ENCODE measurements at places on chromosomes 2 and 18.

DNA sequence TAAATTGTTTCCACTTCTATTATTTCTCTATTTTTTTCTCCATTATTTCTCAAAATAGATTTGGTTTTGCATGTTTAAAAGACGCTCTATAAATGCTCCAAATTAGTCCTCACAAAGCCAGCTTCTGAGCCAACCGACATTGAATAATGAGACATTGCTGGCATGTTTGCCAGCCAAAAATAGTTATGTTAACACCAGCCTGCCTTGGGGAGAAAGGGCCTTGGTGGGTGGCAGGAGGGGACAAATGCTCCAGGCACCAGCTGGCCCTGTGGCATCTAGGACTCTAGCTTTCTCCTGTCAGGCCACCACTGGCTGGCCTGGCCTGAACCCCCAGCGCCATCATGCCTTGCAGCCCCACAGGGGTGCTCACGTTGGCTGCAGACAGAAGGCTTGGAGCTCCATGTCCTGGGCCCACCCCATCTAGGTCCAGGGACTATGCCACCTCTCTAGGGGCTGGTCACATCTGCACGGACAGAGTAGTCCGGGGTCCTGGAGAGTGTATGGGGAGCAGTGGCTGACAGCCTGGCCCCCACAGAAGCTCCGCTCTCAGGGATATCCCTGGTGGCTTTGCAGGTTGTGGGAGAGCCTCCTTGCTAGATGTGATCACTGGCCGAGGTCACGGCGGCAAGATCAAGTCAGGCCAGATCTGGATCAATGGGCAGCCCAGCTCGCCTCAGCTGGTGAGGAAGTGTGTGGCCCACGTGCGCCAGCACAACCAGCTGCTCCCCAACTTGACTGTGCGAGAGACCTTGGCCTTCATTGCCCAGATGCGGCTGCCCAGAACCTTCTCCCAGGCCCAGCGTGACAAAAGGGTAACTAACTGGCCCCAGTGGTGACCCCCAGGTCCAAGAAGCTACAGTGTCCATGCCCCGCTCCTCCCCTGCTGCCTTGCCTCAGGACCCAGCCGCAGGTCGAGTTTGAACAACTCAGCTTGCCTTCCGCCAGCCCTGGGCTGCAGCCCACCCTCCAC lies 12.5 kb downstream of the ABCG8 start:
- no peak for DNase-seq

- no peak for DNase-seq
Observed at GRCh38 chr2:28224648-28225472, 167.8 kb upstream of the FOSL2 start.

DNA sequence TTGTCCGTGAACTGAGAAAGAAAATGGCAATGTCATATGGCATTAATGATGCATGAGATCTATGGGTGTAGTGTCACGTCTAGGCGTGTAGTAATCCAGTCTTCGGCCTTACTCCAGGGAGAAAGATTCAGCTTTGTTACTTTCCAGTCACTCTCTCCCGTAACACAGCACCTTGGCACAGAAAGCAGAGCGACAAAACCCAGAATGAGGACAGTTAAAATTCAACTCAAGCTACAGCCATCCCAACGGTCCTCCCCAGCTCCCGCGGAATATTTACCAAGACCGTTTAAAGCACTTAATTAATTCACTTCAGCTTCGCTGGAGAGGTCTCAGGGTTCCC lies 797 bp upstream of the CRIM1 start:
- no peak for DNase-seq

GRCh38 chr2:144522897-144523595 lies 3.1 kb upstream of the ZEB2 start:
- DNase-seq, result no peak

DNA sequence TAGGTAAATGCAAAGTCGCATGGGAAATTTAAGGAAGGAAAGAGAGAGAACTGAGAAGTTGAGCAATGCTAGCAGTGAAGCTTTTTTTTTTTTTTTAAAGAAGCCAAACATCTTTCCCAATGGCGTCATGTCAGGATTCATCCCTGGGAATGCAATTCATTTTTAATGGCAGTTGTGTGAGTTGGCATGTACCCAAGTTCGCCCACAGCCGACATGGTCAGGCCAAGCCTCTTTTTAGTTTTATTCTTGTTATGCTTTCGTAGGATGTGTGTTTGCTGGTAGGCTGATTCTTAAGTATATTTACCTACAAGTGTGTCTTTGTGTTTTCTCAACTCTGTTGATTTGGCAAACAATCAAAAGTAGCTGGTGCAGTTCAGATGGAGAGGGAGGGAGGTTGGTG lies 127.6 kb upstream of the ITGA6 start:
- DNase-seq, result no peak

- no peak for DNase-seq
Observed at GRCh38 chr18:60905699-60906098, 427.5 kb upstream of the CDH20 start.

GRCh38 chr2:18445433-18446320 lies 114.8 kb downstream of the RDH14 start:
- DNase-seq, result no peak

GRCh38 chr2:106719222-106719621 lies 166.7 kb downstream of the ST6GAL2 start:
- DNase-seq, result no peak

GRCh38 chr2:133691336-133691735 lies 123.1 kb upstream of the NCKAP5 start:
- DNase-seq, result no peak

- DNase-seq, result no peak
Observed at GRCh38 chr2:171241771-171242170, 81.1 kb upstream of the TLK1 start.

DNA sequence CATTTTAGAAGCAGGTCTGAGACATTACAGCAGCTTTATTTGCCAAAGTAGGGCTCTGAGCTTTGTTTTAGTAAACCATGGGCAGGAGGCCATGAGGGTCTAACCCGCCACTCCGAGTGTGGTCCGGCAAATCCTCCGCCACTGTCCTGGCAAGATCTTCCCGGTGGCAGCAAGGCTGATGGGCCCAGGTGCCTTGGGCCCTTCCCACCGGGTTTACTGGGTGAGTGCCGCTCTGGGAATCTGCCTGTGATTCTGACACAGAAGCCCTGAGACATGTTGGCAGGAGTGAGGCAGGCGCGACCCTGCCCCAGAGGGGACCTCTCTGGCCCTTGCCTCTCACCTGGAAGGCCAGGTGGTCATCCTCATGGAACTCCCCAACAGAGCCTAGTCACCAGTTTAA lies 29.9 kb downstream of the MTERF4 start:
- DNase-seq, result no peak

DNA sequence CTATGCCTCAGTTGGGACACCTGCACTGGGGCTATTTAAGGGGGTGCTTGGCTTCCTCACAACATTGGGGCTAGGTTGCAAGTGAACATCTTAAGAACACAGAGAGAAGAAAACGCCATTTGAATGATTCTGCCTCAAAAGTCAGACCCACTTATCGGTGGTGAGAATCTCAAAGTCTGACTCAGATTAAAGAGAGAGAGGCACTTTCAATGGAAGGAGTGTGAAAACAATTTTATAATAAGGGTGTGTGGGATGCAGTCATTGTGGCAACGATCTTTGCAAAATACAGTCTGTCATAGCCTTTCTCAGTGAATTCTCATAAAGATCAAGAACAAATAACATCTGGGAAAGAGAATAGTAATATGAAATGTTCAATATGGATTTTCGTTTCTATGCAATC lies 41.8 kb downstream of the CCDC102B start:
- no peak for DNase-seq

DNA sequence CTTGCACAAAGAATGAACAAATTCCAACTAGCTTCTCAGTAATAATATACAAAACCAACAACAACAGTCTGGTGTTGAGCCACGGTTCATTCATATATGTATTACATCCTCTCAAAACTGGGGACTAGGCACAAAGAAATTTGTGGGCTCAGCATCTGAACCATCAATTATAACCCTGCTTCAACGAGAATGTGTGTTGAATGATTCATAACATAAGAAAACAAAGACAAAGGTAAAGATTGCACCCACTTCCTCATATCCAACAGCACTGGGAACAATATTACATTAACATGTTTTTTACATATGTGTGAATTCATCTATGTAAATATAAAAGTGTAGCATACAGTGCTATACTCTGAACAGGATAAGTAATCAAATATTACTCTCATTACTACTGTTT lies 144.8 kb downstream of the CDH2 start:
- no peak for DNase-seq

- peak; percentile 1 for DNase-seq
Observed at GRCh38 chr18:3525870-3526420, 76.0 kb downstream of the TGIF1 start.

DNA sequence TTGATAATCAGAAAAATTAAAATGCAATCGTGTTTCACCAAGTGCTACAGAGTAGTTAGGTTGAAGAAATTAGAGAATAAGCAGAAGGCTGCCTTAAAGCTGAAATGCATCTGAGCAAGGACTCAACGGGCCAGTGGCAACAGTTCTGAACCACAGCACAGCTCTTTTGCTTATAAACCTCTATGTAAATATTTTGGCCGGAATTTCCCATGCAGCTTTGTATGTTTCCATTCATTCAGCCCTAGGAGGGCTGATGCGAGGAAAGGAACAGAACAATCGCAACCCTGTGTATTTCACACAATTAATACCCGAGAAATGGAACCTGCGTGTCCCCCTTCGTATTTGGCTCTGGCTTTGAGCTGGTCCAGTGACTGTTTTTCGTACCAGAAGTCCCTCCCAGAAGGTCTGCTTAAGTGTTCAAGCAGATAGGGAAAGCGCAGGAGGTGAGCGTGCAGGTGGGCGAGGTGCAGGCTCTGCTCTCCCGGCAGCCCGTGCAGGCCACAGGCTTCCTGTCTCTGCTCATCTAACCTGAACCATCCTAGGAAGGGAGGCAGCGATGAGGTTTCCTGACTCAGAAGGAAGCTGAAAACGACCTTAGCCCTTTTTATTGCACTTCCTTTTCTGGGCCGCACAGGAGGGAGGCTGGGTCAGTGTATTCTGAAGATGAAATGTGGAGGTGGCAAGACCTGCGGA lies 67.3 kb downstream of the ASB1 start:
- DNase-seq, result no peak

GRCh38 chr2:106020032-106020431 lies 174.1 kb downstream of the UXS1 start:
- DNase-seq, result no peak

DNA sequence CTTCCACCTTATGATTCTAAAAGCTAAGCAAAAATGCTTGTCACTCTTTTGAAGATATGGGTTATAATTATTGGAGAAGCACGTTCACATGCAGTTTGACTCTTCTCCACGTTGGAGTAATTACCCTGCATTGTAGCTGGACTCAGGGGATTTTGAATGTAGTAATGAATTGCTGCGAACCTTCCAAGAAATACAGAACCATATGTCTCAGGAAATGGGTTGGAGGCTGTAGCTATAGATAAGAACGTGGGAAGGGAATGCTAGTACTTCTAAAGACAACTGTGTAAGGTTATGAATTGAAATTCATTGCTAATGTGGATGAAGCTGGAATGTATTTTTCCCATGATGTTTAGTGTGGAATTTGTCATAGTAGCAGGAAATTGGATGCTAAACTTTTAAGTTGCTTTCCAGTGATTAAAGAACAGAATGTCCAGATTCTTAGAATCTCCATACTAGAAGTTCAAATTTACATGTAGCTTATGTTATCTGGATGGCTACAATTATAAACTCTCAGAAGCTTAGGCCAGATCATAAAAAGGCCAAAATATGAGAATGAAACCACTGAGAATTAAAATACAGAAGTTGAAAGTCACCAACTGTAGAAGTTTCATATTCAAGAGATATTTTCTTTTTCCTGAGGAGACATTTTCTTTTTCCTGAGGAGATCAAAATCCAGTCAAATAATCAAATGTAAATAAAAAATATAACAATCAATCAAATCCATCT lies 27.3 kb upstream of the SPOPL start:
- DNase-seq, result no peak

DNA sequence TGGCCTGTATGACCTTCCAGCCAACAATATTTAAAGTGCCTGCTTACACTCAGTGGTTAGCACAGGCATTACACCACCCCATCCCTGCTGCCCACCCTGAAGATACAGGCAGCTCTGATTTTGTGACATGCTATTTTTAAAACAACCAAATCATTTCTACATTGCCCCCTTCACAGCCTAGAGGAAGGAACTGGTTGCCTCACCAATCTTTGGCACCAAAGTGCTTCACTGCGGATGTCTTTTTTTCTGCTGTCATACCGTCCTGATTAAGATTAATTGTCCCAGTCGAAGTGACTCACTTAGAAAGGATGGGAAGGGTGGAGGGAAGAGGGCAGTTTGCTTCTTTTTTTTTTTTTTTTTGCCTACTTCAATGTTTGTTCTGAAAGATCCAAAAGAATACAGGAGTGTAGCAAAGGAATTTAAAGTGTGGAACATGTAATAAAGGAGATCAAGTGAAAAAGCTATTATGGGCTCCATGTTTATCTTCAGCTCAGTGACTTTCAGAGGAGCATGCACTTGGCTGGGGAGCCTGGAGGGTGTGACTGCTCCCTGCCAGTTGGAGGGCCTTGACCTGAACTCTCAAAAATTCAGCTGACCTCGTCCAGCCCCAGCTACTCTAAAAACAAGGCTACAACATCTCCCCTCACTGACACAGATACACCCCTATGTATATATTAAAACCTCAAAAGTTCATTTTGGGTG lies 501.1 kb upstream of the TNP1 start:
- no peak for DNase-seq

DNA sequence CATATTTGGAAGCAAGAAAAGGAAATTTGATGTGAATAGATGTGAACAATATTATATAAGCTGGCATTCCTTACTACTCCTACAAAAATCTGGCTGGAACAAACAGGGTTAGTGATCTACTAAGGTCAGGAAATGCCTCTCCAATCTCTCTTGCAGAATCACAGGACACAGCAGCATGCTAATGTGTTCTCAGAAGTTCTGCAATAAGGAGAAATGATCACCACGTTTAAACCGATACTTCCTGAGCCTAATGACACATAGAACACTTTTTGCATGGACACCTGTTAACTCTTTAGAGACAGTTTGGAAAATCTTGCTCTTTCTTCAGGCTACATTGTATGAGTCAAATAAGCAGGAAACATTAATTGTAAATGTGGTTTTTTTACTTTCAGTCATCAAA lies 89.6 kb upstream of the MAP3K20 start:
- DNase-seq, result no peak

- peak; percentile 27 for DNase-seq
Observed at GRCh38 chr18:45962461-45962860, 4.7 kb downstream of the EPG5 start.

GRCh38 chr2:161316701-161317100 lies 8.5 kb downstream of the PSMD14 start:
- no peak for DNase-seq

- DNase-seq, result no peak
Observed at GRCh38 chr2:166961933-166962332, 73.7 kb downstream of the XIRP2 start.
